ENCODE measurements at places on chromosomes 6 and 20.
A peak's percentile ranks its signal among the peaks of the same experiment; 100 is the strongest.

DNA sequence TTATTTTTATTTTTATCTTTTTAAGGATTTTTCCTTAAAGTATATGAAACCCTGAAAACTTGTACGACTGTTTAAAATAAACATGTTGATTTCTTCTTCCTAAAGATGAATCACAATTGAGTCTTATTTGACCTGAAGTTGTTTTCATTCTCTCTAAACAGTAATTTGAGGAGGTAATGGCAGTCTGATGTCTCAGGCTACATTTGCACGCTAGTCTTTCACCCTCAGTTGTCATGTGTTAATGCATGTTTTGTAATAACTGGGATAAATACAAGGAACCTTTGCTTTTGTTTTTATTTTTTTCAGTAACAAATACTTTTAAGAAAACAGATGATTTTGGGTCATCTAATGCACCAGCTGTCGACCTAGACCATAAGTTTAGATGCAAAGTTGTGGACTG, 55.2 kb downstream of the SCAND1 start:
- DNase-seq = no peak

DNA sequence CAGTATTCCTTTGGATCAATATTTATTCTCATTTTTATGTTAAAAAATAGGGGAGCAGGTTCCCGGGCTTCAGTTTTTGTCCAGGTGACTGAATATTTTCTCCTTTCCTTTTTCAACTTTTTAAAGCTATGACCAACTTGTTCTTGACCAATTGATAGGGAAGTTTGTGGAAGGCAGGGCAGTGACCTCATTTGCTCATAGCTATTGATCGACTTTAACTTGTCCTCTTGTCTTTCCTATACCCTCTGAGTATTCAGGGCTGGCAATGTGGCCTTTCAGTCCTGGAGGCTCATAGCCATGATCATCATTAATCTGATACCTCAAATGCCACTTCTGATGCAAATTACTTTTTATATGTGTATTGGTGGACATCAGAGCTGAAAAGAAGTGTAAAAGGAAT, 448.8 kb downstream of the KIF16B start:
- DNase-seq = no peak

- DNase-seq = no peak
These were observed 93.1 kb downstream of the NCR2 start for GRCh38 chr6:41428336-41428995.

- DNase-seq = no peak
These were observed 318.0 kb downstream of the BMP2 start for GRCh38 chr20:7085467-7085866.

DNA sequence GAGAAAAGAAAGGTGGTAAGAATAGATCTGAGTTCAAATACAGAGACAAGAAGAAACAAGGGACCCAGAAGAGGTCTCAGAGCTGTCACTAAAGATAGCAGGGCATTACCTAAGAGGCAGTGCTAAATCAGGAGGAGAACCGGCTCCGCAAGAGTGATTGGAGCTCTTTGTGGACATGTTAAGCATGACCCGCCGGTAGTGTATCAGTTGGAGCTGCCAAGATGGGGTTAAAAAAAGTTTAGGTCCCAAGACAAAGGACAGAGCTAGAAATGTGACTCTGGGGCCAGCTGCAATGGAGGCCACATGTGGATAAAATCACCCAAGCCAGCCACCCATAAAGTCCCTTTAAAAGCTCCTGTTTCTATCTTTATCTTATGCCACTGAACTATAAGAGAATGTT, 93.4 kb downstream of the MBOAT1 start:
- DNase-seq = no peak

DNA sequence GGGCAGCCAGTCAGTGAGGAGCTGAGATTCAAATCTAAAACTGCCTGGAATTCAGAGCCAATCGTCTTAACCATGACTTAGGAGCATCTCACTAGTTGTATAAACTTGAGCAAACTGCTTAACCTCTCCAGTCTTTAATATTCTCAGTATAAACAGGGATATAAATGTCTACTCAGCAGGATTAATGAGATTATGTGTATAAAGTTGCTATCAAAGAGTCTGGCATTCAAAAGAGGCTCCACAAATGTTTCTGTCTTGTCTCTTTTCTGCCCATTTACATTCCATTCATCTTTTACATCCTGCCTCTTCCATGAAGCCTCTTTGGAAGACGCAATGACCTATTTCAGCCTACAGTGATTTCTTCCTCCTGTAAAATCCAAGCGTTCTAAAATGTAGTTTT, 66.9 kb downstream of the BLOC1S5 start:
- no peak for DNase-seq

DNA sequence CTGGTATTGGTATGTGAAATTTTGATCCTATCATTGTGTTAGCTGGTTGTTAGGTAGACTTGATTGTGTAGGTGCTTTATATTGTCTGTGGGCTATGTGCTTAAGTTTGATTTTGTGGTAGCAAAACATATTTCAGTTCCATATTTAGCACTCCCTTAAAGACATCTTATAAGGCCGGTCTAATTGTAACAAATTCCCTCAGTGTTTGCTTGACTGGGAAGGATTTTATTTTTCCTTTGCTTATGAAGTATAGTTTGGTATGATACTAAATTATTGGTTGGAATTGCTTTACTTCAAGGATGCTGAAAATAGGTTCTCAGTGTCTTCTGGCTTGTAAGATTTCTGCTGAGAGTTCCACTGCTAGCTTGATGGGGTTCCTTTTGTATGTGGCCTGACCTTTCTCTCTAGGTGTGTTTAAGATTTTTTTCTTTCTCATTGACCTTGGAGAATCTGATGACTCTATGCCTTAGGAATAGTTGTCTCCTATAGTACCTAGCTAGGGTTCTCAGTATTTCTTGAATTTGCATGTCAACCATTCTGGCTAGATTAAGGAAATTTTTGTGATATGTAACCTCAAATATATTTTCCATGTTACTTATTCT, 20.1 kb downstream of the CENPW start:
- no peak for DNase-seq

GRCh38 chr6:158517038-158517437, 42.9 kb upstream of the TMEM181 start:
- DNase-seq = no peak

DNA sequence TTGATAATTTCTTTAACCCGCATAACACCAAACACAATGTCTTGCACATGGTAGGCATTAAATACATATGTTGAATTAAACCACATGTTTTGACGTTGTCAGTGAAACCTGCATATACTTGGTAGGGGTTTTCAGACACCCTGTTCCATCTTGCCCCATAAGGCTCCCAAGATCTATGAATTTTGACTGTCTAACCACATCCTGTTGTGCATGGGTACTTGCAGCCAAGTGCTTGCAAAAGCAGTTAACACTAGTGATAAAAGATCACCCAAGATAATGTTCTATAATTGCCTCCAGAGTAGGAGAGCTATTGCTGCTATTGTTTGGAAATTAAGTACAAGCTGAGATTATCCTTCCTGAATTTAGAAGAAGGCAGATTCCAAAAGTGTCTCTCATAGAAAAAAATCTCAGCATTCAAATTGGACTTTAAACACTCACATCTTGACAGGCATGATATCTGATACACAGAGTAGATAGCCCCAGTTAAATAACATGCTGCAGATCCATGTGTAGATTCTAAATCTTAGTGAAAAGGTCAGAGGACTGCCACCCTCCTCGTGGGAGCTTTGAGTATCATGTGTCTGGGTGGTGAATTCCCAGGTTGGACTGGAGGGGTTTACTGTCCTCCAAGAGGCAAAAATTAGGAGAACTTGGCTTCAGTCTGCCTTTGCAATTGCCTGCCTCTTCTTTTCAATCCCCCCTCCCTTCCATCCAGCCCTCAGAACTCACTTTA, 25.8 kb upstream of the CCN6 start:
- peak; percentile 40 for DNase-seq

DNA sequence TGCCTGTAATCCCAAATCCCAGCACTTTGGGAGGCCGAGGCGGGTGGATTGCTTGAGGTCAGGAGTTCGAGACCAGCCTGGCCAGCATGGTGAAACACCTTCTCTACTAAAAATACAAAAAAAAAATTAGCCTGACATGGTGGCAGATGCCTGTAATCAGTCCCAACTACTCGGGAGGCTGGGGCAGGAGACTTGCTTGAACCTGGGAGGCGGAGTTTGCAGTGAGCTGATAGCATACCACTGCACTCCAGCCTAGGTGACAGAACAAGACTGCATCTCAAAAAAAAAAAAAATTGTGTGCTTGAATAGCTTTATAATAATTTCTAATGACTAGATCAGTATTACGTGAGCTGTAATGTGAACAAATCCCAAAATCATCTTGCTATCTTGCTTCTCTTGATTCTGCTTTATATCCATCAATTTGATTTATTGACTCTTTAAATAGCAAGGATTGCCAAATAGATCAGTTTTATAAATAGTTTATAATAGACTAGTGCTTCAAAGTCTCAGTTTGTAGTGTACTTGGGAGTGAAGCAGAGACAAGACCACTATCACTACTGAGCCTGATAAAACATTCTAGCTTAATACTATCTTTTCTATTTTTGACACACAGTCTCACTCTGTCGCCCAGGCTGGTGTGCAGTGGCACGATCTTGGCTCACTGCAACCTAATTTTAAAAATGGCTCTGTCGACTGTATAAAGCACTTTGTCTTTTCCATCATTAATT, 7.1 kb downstream of the AMD1 start:
- DNase-seq = no peak

- no peak for DNase-seq
These were observed 60.1 kb upstream of the AKIRIN2 start for GRCh38 chr6:87762116-87762515.

- no peak for DNase-seq
These were observed 30.7 kb downstream of the PTPN1 start for GRCh38 chr20:50540620-50541605.

- no peak for DNase-seq
These were observed 877.5 kb downstream of the TFAP2A start for GRCh38 chr6:9537381-9537780.

DNA sequence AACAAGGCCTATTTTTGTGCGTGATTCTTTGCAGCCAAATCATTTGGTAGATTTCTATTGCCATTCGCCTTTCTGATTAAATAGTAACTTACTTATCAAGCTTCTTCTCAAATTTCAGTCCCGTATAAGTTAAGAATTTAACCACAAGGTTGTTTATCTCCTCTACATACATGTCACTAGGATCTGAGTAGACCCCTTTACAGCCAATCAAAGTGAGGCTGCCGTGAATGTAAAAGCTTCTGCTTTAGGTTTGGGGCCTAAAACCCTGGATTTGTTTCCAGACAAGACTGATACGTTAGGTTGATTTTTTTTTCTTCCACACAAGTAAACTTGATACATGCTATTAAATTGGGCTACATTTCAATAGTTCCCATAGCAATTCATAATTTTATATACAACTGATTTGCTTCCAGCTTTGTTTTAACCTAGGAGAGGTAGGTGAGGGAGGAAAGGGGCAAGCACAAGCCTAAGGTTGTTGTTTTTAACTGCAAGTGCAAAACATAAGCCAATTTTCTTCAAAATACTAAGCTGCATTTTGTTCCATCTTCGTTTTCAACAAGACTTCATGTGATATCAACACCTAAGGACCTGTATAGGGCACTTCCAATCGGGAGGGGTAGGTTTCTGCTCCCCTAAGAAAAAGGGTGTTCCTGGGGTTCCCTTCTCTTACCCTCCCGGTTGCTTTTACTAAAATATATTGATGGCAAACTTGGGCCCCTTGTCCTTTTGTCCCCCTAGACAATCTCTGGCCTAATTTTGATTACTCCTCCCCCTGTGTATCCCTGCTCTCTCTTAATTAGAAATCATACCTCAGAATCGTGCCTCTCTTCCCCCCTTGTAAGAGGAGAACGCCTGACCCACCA, 1.7 kb downstream of the RANBP9 start:
- no peak for DNase-seq

DNA sequence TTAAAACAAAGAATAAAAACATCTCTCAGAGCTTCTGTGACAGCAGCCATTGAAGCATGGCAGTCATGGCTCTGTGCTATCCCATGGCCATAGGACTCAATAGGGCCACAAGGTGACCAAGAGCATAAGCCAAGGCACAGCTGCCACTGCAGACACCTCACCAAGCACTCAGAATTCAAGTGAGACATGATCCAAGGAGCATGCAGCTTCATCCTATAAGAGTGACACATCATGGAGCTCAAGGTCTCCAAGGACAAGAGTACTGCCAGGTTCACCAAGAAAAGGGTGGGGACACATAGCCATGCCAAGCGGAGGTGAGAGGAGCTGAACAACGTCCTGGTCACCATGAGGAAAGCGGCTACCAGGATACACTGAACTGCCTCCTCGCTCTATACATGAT, 53.0 kb downstream of the RCAN2 start:
- DNase-seq = no peak

DNA sequence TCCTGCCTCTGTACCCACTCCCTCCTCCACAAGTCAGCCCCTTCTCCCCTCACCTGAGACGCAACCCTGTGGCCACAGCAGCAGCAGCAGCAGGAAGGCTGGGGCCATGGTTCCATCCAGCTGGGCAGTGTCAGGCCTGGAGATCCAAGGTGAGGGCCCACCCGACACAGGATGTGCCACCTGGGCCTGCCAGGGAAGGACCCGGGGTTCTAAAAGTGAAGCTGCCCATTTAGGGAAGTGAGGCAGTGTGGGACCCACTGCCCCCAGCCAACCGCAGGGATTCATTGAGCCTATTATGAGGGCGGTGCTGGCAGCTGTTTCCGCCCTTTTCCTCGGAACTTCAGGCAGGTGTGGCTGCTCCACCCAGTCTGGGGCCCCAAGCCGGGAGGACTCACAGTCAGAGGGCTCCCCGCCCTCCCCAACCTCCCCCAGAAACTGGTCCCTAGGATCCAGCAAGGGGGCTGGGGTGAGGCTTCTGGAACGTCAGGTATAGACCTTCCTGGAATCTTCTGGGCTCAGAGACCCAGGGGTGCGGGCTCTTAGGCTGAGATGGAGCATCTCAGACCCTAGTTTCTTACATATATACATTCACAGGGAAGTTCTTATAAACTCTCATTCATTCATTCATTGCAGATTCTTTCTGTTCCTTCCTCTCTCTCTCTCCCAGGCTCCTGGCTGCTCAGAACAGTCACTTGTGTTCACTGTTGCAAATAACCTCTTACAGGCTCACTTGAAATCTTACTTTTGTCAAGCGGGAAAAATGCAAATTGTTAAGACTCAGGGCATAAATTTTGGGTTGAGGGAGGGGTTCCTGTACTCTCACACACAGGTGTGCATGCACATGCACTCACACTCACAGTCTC, at the start of gene TREML2:
TREML2 (minus strand) TSS at position 249 of the 863 bp plus-strand sequence; CDS start at position 108, 141 bp downstream.
- no peak for DNase-seq

GRCh38 chr6:154874773-154875592, 120.1 kb upstream of the TIAM2 start:
- no peak for DNase-seq

Data from activated T-cell treated with anti-CD3 and anti-CD28 coated beads for 24 hours (primary cell).